ENCODE measurements at places on chromosomes 3 and 15.

DNA sequence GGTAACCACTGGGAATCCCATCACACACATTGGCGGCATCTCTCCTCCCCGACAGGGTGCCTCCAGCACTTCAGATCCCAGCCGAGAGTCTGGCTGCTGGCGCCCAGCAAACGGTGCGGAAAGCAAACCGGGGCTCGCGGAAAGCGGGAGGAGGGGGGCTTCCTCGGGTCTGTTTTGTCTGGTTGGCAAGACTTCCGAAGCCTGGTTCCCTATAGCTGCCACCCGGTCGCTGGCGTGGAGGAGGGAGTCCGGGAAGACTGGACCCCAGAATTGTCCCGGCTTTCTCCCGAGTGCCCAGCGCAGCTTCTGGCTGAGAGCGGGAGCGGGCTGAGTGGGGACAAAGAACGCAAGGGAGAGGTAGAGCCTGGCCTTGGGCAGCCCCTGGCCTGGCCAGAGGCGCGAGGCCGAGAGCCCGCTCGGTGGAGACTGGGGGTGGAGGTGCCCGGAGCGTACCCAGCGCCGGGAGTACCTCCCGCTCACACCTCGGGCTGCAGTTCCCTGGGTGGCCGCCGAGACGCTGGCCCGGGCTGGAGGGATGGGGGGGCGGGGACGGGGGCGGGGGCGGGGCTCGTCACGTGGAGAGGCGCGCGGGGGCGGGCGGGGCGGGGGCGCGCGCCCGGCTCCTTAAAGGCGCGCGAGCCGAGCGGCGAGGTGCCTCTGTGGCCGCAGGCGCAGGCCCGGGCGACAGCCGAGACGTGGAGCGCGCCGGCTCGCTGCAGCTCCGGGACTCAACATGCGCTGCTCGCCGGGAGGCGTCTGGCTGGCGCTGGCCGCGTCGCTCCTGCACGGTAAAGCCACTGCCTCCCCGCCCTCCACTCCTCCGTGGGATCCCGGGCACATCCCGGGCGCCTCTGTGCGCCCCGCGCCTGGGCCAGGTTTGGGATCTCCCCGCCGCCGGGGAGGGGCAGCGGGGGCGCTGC is at the start of gene CHRNA7:
TSS of gene CHRNA7 (plus strand) at position 654 of the 920 bp plus-strand sequence. CDS start at position 734, 80 bp downstream.
- no peak for DNase-seq

DNA sequence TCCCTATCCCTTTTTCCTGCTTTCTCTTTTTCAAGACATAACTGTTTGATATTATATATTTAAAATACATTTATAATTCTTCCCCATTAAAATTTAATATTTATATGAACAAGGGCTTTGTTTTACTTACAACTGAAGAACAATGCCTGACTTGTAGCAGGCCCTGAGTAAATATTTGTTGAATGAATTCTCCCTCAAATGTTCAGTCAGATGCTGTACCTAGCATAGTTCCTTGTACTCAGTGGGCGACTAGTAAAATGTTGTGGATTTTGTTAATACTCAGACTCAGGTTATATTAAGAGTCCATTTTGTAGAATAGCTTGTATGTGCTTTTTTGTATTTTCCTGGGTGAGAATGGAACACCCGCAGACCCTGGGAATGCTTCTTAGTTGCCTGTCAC is 69.1 kb downstream of the SEC22A start:
- DNase-seq: peak; percentile 56

DNA sequence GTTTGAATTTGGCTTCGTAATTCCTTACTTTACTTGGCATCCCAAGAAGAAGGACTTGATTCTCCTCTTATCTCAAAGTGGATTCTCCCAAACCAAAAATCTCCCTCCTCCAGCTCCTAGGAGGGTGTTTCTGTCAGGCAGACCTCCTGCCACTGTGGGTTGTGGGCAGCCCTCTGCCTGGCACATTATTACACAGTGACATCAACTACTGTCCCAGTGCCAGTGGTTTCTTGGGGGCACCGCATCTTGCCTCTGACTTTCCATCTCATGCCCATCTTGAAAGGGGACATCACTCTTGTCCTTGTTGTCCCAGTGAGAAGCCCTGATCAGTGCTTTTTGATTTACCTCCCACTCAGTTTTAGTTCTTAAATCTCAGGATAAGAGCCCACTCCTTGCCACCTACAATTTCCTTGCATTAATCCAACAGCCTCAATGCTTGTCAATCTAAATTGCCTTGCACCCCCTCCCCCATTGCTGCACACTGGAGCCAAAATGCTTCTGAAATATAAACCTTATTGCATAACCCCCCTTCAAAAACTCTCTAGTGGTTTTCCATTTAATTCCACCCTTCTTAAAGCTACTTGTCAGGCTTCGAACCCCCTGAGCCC is 81.0 kb downstream of the TRAK1 start:
- DNase-seq: no peak

GRCh38 chr3:138908846-138909245 is 38.1 kb downstream of the FOXL2 start:
- no peak for DNase-seq

DNA sequence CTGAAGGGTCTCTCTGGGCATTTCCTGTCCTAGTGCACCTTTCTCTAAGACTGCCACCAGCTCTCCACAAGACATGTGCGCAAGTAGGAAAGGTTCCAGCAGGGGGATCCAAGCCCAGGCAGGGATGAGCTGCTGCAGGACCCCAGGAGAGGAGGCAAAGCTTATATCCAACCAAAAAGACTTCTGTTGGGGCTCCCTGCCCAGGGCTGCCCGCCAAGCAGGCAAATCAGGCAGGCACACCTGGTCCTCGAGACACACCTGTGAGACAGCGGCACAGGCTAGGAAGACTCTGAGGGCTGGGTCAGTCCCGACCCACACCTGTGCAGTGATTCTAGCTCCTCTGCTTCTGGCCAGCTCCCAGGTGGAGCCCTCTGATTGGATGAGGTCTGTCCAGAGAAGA is 80.6 kb downstream of the MYLK start:
- no peak for DNase-seq
